ENCODE measurements at places on chromosomes 1 and 21.

- DNase-seq = no peak
Observed at GRCh38 chr21:32099812-32100416, 178.9 kb downstream of the MIS18A start.

GRCh38 chr21:38277501-38278131 lies 20.8 kb downstream of the KCNJ15 start:
- peak; percentile 90 for DNase-seq

- DNase-seq = no peak
Observed at GRCh38 chr1:22709227-22709626, 1.4 kb upstream of the EPHB2 start.

DNA sequence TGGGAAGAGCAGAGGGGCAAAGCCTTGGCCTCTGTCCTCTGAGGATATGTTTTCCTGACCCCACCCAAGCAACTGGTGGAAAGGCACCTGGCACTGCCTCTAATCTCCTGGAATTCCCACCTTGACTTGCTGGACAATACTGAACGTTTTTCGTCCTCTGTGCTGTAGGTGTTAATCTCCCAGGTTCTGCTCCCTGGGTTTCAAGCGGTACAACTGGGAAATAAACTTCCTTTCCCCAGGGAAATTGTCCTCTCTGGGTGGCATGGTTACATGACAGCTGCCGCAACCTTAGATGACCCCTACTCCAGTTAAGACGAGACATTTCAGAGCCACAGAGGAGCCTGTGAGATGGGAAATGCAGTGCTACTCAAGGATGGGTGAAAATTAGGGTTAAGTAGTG lies 57.3 kb upstream of the BCAR3 start:
- no peak for DNase-seq

DNA sequence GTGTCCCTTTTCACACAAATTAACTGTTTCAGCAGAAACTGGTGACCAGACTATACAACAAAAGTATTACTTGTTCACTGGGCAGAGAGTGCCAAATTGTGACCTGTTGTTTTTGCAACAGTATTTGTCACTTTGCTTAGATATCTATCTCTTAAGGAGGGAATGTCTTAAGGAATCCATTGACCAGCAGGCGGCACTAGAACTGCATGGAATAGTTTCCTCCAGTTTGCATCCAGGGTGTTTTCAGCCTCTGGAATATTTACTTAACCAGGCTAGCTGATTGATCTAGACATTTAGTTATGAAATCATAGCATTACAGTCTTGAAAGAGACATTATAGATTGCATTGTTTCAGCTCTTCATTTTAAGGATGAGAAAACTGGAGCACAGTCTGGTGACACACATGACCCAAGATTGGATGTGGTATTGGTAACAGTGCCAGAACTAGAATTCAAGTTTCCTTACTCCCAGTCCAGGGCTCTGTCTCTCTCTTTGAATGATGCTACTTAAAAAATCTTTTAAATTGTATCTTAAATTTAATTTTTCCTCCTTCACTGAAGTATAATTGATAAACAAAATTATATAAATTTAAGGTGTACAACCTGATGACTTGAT lies 16.9 kb downstream of the RPTN start:
- DNase-seq = no peak

GRCh38 chr1:100699744-100700143 lies 19.8 kb upstream of the VCAM1 start:
- DNase-seq = no peak

DNA sequence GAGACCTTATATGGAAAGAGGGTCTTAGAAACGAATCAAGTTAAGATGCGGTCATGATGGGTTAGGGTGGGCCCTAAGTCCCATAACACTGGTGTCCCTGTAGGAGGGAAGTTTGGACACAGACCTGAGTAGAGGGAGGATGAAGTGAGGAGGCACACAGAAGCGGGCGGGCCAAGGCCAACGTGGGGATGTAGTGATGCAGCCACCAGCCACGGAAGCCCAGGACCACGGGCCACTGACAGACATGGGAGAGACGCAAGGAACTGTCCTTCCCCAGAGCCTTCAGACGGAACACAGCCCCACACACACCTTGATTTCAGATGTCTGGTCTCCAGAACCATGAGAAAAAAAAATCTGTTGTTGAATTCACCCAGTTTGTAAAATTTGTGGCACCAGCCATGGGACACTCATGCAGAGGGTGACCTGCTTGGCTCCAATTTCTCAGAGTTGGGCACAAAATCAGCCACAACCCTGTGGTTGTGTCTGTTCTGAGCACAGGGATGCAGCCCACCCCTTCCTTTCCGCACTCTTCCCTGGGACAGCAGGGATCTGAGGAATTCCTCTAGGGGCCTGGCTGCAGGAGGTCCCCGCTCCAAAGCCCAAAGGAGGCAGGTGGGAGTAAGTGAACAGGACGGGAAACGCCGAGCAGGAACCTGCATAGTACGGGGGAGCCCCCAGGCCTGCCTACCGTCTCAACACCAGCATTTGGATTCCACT lies 61.1 kb downstream of the RIPK4 start:
- DNase-seq = no peak

- no peak for DNase-seq
Observed at GRCh38 chr1:15347182-15347581, 62.5 kb upstream of the EFHD2 start.

- no peak for DNase-seq
Observed at GRCh38 chr1:214843281-214843680, 239.3 kb upstream of the KCNK2 start.

GRCh38 chr1:203554071-203554470 lies 60.1 kb downstream of the OPTC start:
- DNase-seq = no peak

- no peak for DNase-seq
Observed at GRCh38 chr1:159916242-159917051, 8.9 kb downstream of the TAGLN2 start.

DNA sequence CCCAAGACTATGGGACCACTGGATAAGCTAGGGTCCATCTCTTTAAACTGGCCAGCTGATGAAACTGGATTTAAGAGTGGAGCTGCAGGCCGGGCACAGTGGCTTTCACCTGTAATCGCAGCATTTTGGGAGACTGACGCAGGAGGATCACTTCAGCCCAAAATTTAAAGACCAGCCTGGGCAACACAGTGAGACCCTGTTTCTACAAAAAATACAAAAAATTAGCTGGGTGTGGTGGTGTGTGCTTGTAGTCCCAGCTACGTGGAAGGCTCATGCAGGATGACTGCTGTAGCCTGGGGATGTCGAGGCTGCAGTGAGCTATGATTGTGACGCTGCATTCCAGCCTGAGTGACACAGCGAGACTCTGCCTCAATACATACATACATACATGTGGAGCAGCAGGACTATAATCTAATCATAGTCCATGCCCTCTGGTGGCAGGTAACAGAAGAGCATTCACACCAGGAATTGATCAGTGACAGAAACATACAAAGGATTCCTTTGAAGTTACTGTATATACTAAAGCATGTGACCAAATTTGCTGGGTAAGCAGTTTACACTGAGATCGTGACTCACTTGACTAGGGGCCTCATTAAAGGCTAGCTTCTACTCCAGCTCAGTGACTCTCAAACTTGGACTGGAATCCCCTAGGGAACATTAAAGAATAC lies 101.5 kb upstream of the SLFNL1 start:
- no peak for DNase-seq

DNA sequence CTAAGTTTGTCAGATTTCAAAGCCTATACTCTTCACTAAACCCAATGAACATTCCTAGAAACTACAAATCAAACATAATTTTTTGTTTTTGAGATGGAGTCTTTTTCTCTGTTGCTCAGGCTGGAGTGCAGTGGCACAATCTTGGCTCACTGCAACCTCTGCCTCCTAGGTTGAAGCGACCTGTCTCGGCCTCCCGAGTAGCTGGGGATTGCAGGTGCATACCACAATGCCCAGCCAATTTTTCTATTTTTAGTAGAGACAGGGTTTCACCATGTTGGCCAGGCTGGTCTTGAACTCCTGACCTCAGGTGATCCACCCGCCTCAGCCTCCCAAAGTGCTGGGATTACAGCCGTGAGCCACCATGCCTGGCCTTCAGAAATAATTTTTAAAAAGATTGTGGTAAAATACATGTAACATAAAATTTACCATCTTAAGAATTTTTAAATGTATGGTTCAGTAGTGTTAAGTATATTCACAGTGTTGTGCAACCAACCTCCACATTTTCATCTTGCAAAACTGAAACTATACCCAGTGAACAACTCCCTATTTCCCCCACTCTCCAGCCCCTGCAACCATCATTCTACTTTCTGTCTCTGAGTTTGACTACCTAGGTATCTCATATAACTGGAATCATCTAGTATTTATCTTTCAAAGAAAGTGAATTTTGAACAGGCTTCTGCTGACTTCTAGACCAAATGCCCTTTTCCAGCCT lies 2.7 kb upstream of the CFAP141 start:
- DNase-seq = no peak

DNA sequence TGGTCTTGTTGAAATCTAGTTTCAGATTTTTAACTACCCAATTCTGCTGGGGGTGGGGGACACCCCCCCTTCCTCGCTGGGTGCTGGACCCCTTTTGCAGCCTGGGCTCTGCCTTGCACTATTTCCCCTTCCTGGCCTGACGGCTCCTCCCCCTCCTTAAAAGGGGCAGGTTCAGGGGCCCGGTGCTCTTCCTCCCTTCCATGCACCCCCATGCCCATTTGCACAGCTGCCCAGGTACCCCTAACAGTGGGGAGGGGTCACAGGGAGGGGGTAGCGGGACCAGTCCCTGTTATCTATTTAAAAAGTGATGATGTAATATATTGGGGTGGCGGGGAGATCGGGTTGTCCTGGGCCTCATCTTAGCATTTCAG lies 15.3 kb downstream of the ZBTB7B start:
- no peak for DNase-seq

GRCh38 chr1:160415696-160416290 lies 15.4 kb downstream of the VANGL2 start:
- no peak for DNase-seq

DNA sequence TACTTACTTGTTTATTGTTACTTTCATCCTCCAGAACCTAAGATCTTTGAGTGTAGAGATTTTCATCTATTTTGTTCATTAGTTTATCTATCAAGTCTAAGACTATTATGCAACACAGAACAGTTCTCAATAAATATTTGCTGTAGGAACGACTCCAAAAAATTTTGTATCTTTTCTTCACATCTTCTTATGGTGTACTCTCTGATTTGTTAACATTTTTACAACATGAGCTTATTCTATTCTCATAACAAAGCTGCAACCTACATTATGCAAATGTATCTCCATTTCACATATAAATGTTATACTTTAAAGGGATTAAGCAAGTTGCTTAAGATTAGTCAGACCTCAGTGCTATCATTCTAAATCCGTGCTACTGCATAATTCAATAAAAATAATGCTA lies 514.2 kb upstream of the ZP4 start:
- DNase-seq = no peak

DNA sequence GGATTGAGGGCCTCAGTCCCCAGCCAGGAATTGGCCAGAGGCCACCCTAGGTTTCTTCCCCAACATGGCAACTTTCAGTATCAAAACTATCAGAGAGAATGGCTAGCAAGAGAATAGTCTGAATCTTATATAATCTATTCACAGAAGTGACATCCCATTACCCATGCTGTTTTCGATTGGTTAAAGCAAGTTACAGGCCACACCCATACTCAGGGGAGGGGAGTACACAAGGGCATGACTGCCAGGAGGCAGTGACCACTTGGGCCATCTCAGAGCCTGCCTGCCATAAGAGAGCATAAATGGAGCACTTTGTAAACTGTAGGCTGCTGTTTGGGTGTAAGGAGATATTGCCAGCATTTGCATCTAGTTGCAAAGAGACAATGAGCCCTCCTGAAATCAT lies 65.4 kb downstream of the FAM163A start:
- no peak for DNase-seq

DNA sequence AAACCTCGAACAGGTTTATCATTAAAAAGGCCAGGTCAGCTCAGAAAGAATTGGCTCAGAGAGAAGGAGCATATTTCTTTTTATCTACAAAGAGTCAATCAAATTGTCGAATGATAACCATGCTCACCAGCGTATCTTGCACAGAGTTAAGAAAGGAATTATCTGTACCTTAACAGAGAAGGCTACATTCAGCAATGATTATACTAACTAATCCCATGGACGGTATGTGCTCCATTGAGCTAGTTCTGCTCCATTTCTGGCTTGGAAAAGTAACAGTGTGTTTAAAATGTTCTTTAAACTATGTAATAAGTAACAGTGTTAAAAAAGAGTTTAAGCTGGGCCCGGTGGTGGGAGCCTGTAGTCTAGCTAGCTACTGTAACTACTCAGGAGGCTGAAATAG lies 4.2 kb downstream of the UBR4 start:
- no peak for DNase-seq

GRCh38 chr21:36852293-36852692 lies 114.2 kb downstream of the HLCS start:
- no peak for DNase-seq

GRCh38 chr1:228723287-228723686 lies 12.0 kb upstream of the RHOU start:
- no peak for DNase-seq

DNA sequence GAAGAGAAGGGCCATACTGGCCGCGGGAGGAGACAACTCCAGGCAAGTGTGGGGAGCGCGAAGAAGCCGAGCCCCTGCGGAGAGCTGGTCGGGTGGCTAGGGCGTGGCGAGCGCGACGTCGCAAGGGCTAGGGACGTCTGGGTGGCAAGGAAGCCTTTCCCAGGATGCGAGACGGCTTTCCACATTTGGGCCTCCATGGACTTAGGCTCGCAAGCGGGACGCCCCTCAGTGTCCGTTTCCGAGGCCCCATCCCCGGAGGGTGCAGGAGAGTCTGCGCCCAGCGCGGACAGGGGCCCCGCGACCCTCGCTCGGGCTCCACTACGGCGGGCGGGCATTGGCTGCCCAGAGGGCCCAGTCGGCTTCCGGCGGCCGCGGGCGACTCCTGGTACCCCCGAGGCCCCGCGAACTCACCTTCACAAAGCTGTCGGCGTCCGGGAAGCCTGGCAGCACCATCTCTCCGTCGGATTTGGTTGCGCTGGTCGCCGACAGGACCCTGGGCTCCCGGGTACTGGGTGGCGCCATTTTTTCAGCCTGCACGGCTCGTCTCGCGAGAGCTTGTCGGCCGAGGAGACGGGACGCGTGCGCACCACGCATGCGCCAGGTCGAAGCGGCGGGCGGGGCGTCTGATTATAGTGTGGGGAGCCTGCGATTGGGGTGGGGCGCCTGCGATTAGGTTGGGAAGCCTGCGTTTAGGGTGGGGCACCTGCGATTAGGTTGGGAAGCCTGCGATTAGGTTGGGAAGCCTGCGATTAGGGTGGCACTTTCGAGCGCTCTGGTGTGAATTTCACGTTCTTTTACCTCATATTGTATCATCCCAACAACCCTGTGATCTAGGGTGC lies at the start of gene EXOSC10:
Gene EXOSC10, minus strand, starts transcription at position 560 of the 839 bp plus-strand sequence. Its CDS starts 38 bp downstream, at position 522.
- peak; percentile 90 for DNase-seq

Measured in RWPE2 (cell line).